ENCODE measurements at places on chromosomes 12 and 14.

DNA sequence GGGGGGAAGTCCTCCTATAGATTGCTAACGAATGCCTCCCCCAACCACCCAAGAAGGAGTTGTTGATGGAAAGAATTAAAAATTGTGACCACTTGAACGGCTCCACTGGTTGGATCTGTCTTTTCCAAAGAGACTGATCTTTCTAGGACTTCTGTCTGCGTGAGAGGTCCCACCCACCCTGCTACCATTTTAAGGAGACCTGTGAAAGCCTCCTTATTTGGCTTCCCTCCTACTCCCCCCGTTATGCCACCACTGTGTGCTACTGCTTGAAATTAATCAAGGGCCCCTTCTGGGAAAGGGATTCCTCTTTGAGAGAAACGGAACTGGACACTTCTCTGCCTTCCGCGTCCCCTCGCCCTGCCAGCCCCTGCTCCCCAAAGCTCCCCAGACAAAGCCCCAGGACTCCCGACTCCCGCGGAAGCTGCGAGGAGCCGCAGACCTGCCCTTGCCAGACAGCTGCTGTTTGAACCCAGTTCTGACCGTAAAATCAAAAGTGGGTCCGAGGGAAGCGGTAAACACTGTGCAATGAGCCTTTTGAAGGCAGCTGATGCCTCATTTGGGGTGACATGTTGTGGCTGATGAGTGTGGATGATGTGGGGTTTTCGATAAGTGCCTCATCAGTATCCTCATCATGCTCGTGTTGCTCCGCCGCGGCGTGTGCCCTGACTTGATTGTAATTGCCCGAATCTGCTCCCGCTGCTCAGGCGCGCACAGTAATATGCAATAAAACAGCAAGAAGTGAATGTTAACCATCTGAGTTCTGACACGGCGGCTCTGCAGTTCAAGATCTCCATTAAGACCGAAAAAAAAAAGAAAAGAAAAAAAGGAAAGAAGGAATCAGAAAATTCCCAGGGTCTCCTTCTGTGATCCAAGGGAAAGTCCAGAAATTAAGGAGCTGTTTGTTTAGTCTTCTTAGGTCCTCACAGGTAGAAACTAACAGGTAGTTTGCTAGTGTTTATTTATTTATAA lies 48.2 kb downstream of the MBIP start:
- no peak for DNase-seq

DNA sequence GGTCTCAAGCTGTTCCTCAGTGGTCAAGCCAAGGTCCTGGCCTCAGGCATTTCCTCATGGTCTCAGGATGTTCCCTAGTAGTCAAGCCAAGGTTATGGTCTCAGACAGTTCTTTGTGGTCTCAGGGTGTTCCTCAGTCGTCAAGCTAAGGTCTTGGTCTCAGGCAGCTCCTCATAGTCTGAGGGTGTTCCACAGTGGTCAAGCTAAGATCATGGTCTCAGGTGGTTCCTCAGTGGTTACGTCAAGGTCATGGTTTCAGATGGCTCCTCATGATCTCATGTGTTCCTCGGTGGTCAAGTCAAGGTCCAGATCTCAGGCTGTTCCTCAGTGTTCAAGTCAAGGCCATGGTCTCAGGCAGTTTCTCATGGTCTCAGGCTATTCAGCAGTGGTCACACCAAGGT lies 540.1 kb downstream of the VRK1 start:
- DNase-seq = no peak

GRCh38 chr14:65331652-65332051 lies 80.9 kb upstream of the FUT8 start:
- DNase-seq = no peak

- no peak for DNase-seq
Measured at GRCh38 chr14:33019346-33019745, 80.7 kb downstream of the NPAS3 start.

DNA sequence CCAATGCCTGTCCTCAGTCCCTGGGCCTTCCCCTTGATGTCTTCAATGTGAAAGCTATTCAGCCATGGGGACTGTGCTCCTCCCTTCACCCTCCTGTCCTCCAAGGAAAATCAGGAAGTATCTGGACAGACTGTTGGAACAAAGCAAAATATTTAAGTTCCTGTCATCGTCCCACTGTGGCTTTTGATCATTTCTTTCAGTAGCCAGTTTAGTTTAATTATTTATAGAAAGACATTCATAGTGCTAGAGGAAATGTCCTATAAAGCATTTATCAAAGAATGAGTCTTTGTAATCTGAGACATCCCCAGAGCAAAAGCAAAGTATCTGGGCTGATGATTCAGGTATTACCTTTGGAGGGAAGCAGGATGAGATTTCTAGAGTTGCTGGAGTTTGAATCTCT lies 254.1 kb downstream of the NRXN3 start:
- no peak for DNase-seq

GRCh38 chr12:49189731-49190716 lies 1.1 kb upstream of the TUBA1A start:
- no peak for DNase-seq

DNA sequence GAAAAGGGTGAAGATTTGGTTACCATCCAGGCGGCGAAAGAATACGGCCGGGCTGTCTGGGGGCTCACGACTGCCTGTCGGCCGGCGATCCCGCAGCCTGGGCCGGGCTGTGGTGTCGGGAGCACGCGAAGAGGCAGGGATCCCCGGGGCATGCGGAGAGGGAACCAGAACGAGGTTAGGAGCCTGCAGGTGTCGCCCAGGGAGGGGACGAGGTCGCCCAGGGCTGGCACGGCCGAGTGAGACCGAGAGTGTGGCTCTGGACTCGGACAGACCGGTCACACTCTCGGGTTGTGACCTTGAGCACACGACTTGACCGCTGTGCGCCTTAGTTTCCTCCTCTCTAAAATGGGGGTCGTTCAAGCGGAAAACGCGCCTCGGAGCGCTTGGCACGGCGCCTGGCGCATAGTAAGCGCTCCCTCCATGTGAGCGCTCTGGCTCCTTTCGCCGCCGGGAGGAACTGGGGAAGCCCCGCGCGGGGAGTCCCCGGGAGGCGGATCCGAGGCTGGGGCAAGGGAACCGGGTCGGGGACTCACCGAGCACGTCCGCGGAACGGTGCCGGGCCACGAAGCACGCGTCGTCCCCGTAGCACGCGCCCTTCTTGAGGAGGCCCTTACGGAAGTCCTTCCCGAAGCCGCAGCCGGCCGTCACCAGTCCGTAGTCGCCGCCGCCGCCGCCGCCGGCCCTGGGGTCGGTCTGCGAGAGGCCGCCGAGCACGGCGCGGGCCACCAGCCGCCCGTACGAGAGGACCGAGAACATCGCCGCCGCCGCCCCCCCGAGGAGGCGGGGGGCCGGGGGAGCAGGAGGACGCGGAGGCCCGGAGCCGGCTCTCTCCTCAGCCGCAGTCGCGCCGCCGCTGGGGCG lies 612 bp downstream of the PPTC7 start:
- peak; percentile 48 for DNase-seq

DNA sequence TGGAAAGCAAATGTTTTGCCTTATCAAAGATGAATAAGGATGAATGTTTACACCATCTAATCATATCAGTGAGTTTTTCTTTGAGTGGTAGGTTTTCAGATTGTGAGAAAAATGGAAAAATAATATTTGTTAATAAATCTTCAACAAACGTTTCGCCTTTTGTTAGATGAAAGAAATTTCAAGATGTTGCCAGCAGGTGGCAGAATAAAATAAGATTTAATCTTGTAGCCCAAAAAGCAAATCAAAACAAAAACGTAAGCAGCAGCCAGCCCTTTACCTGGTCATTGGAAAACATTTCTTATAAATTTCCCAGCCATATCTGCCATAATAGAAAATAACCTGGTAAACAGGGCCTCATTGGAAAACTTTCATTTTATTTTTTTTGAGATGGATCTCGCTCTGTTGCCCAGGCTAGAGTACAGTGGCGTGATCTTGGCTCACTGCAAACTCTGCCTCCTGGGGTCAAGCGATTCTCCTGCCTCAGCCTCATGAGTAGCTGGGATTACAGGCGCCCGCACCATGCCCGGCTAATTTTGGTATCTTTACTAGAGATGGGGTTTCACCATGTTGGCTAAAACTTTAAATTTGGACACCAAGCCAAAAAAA lies 15.4 kb upstream of the TMEM120B start:
- peak; percentile 64 for DNase-seq

- no peak for DNase-seq
Measured at GRCh38 chr12:52790427-52791270, 5.3 kb downstream of the KRT3 start.

DNA sequence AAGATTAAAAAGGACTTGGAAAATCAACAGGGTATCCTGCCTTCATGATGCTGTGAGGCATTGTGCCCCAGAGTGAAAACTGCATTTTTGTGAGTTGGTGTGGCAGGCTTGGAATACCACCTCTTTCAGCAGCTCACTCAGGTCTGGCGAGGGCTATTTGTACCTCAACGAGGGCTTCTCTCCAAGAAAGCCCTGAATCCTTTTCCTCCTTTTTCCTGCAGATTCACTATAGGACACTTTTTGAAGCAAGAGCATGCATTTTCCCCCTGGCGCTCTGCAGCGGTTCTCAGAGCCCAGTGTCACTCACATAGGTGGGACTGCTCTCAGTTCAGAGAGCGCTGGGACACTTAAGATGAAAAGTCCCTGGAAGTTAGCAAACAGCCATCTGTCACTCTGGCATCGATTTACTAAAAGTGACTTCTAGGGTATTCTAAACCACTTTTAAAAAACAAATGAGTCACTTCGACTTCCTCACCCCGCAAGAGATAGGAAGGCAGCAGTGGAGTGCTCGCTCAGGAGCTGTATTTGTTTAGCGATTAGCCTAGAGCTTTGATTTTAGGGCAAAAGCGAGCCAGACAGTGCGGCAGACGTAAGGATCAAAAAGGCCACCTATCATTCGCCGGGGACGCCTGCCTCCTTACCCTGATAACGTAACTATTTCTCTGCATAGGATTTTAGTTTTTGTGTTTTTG lies 782 bp upstream of the LGR5 start:
- DNase-seq = no peak

DNA sequence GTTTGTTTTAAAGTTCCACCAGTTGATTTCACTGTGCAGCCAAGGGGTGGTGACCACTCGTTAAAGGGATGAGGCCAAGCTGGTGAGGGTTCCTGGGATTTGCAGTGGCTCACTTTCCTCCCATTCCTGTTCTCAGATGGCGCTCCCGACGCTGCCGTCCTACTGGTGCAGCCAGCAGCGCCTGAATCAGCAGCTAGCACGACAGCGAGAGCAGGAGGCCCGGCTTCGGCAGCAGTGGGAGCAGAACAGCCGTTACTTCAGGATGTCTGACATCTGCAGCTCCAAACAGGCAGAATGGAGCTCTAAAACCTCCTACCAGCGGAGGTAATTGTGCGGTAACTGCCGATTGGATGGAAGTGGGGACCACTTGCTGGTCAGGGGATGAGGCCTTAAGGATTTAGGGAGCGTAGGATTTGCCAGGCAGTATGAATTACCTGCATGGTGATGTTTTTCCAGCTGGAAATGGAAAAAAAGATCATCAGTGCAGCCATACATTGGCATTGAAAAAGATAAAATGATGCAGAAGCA lies 2.9 kb downstream of the TCHP start:
- DNase-seq = no peak

- DNase-seq = no peak
Measured at GRCh38 chr12:101792046-101792931, 38.5 kb downstream of the GNPTAB start.

- no peak for DNase-seq
Measured at GRCh38 chr12:116673681-116674111, 64.2 kb downstream of the SPRING1 start.
